ENCODE measurements at places on chromosomes 5 and 9.

- no peak overlapping the region for H3K27ac ChIP-seq
- H3K27me3 ChIP-seq, result peaks cover 73% of the 10 kb centered on the region
- H3K4me1 ChIP-seq, result peaks cover 2% of the 10 kb centered on the region
Observed at GRCh38 chr5:15001517-15001916, 129.9 kb upstream of the ANKH start.

- DNase-seq, result no peak
- H3K36me3 ChIP-seq, result no peaks in the 10 kb centered on the region
- no peaks in the 10 kb centered on the region for H3K27me3 ChIP-seq
Observed at GRCh38 chr9:19423163-19423562, 14.4 kb downstream of the ACER2 start.

DNA sequence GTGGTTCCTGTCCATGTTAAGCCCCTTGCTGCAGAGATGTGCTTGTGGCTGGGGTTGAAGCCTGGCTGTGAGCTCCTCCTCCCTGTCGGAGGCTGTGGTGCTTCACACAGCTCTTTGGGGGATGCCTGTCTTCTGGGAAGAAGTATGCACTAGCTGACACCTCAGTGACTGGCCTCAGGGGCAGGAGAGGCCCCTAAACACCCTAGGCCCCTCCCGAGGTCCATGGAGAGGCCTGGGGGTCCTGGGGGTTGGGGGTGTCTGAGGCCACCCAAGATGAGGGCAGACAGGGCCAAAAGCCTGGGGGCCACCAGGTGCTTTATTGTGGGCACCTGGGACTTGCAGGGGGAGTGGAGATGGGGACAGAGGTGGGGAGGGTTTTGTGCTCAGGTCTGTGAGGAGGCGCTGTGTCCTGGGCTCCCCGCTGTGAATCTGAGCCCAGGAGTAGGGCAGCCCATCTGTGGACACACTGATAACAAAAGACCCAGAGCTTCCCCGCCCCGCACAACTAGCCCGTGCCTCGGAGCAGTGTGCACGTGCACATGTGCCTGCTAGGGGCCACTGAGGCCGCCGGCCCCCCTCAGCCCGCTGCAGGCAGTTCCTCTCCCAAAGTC is 92.0 kb downstream of the PHF2 start:
- no peak overlapping the region for H3K4me3 ChIP-seq
- H3K27me3 ChIP-seq, result no peaks in the 10 kb centered on the region
- no peaks in the 10 kb centered on the region for H3K4me1 ChIP-seq
- peak; percentile 68 for DNase-seq
- H3K27ac ChIP-seq, result no peak overlapping the region

DNA sequence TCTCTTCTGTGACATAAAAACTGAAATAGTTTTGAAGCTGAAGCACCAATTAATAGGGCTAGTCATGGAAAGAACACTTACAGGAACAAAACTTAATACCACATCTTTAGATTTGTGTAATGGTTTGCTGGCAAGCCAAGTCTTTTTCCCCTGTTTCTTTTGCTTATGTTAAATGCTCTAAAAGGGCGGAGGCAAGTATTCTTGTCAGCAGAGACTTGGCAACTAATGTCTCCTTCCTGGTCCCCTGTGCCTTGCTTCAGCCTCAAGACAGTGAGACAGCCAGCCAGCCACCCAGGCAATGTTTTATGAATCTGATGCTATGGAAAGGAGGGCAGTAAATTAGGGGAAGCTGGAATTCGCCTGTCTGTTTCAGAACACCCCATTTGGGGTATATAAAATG is 45.7 kb downstream of the PRRC1 start:
- H3K4me1 ChIP-seq, result peaks cover 1% of the 10 kb centered on the region
- no peak overlapping the region for H3K4me3 ChIP-seq
- H3K27me3 ChIP-seq, result peaks cover 33% of the 10 kb centered on the region
- H3K27ac ChIP-seq, result no peak overlapping the region

GRCh38 chr5:43389679-43390329 is 22.4 kb downstream of the CCL28 start:
- peaks cover 3% of the 10 kb centered on the region for H3K4me1 ChIP-seq
- H3K4me3 ChIP-seq, result no peak overlapping the region
- no peak for DNase-seq
- no peaks in the 10 kb centered on the region for H3K36me3 ChIP-seq
- peaks cover 46% of the 10 kb centered on the region for H3K27me3 ChIP-seq

DNA sequence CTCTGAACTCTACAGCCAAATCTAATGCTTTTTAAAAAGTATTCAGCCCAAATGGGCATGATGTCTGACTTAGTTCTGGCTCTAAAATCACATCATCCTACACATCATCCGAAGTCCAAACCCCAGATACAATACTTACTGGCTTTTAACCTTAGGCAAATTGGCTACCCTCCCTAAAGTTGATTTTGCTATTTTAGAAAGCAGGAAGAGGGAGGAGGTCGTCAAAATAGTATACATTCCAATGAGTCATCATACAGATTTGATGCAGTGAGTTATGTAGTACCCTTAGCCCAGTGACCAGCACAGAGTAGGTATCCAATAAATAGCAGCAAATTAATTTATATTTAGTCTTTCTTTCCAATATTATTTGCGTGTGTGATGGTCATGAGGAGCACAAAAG is 582.0 kb upstream of the TUSC1 start:
- peaks cover 65% of the 10 kb centered on the region for H3K4me1 ChIP-seq
- H3K36me3 ChIP-seq, result peaks cover 10% of the 10 kb centered on the region
- no peak for DNase-seq
- H3K4me3 ChIP-seq, result no peak overlapping the region
- no peaks in the 10 kb centered on the region for H3K27me3 ChIP-seq

DNA sequence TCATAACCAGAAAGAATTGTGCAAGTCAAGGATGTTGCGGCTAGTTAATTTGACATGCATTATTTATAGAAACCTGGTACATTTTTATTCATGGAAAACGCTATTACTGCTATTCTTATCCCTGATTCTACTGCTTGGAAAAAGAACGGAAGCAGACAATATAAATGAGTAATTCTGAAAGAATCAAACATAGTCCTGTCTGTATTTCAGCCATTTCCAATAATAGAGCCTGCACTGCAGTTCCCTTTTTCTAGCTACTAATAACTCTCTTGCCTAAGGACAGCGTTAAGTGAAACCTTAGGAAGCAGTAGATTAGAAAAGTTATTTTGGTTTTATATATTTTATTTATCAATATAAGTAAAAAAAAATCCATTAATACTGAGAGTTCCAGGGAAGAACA is 414.9 kb downstream of the CYLC2 start:
- no peak overlapping the region for H3K27ac ChIP-seq
- no peak overlapping the region for H3K4me3 ChIP-seq
- H3K27me3 ChIP-seq, result no peaks in the 10 kb centered on the region

DNA sequence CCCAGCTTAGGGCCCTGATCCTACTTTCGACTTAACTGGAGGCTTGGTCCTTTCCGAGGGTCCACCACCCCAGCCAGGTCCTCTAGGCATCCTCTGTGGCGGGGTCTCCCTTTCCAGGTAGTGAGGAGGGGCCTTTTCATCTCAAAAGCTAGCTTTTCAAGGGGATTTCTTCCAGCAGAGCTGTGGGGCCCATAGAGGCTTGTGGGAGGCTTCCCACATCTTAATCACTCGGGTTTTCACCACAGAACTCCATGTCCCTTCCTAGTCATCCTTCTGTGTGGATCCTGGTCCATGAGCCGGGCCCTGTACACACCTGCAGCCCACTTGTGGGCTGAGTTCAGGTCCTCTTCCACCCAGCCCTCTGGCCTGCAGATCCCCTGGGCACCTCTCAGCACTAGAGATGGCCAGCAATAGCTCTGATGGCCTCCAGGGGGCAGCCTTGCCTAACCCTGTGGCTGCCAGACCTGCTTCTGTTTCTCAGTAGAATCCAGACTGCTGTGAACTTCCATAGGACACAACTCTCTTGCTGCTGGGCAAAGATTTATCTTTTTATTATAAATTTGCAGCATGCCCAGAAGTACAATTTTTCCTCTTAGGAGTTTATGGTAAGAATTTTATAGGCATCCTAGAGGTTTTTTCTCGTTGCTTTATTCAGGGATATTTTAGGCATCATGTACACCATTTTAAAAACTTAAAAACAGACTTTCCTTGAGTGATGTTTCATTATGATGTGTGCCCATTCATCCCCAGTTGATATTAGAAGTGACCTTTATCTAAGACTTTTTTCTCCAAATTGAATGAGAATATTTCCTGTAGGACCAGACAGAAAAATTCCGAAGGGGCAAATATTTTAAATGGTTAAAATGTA is 208.9 kb downstream of the TRIO start:
- H3K4me1 ChIP-seq, result peaks cover 38% of the 10 kb centered on the region
- peak overlapping the region; percentile 54 for H3K27ac ChIP-seq
- no peak for DNase-seq
- H3K36me3 ChIP-seq, result peaks cover 10% of the 10 kb centered on the region
- H3K27me3 ChIP-seq, result no peaks in the 10 kb centered on the region
